ENCODE measurements at places on chromosomes 5 and 9.

DNA sequence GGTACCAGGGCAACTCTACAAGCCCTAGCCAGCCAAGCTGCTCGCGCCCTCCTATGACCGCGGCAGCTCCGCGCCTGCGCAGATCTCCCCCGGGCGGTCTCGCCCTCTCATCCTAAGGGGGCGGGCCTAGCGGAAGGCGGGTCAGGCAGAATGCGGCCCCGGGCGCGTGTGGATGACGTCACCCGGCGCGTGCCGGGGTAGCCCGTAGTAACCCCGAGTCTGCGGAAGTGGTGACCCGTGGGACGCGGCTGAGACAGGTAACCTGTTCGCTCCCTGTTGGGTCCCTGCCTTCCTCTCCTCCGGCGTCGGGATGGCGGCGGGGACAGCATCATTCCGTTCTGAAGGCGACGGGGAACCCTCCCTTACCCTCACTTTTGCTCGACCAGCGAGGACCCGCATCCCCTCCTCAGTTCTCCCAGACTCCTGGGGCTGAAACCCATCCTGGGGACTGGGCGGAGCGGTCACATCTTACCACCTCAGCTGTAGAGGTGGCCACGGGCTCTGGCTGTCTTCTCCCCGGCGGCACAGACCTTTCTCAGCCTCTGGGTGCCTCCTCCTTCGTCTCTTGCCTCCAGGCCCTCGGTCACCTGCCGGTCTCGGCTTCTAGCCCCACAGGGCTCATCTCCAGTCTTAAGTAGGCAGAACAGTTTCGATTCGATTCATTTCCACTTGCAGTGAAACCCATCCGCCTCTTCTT lies at the start of gene AOPEP:
Gene AOPEP, plus strand, starts transcription at position 205 of the 697 bp plus-strand sequence. CDS start 33,085 bp downstream, outside the sequence.
- peak; percentile 100 for DNase-seq

- DNase-seq = no peak
Measured at GRCh38 chr5:132763181-132764036, 13.6 kb downstream of the SEPTIN8 start.

DNA sequence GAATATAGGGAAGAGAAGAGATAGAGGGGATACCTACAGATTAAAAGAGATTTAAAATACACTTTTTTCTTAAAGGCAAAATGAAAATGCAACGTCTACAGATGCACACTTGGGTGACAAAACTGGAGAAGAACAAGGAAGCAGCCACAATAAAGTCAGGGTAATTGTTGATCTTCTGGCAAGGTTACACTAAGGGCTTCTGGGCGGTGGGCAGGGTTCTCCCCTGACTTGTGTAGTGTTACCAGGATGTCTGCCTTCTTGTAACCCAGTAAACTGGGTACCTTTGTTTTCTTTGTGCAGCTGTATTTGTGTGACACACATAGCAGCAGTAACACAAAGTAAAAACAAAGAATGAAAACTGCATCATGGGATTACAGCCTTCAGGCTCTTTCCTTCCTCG lies 37.8 kb downstream of the EPB41L4B start:
- DNase-seq = no peak

DNA sequence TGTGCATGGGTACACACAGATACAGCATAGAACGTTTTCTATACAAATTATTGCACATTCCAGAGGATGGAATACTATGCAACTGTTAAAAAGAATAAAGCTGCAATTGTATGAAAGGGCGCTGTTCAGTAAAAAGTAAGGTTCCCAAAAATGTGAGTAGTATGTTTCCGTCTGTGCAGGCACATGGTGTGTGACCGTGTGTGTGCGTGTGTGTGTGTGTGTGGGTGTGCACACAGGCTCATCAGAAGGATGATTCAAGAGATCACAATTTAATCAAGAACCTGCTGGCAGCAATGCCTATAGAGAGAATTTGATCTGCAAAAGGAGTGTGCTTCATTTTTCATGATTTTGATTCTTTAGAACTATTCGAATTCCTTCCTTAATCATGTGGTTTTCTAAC lies 76.3 kb downstream of the SEMA4D start:
- no peak for DNase-seq

- no peak for DNase-seq
Measured at GRCh38 chr9:134575103-134575900, 66.3 kb upstream of the COL5A1 start.

GRCh38 chr9:99128133-99128406 lies 23.2 kb downstream of the TGFBR1 start:
- no peak for DNase-seq

DNA sequence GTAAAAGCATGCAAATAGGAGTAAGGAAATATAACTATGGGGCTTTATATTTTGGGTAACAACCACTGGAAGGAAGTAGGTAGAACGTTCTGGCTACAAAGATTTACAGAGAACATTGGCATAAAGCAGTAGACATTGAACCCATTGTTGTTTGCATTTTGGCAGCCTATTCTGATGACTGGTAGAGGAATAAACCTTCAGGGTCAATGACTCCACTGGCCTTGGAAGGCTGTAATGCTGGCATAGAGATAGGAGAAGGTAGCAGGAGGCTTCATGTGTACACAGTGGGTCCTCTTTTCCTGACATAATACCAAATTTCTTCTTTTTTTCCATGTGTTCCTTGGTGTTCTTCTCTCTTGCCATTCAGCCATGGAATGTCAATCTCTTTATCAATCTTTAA lies 462.8 kb upstream of the ZNF462 start:
- DNase-seq = no peak

DNA sequence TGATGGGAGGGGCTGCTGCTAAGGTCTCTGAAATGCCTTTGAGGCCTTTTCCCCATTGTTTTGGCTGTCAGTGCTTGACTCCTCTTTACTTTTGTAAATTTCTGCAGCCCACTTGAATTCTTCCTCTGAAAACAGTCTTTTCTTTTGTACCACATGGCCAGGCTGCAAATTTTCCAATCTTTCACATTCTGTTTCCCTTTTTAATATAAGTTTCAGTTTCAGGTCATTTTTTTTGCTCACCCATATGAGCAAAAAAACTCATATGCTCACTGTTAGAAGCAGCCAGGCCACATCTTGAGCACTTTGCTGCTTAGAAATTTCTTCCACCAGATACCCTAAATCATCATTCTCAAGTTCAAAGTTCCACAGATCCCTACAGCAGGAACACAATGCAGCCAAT lies 234.6 kb upstream of the ADRA1B start:
- DNase-seq = no peak

DNA sequence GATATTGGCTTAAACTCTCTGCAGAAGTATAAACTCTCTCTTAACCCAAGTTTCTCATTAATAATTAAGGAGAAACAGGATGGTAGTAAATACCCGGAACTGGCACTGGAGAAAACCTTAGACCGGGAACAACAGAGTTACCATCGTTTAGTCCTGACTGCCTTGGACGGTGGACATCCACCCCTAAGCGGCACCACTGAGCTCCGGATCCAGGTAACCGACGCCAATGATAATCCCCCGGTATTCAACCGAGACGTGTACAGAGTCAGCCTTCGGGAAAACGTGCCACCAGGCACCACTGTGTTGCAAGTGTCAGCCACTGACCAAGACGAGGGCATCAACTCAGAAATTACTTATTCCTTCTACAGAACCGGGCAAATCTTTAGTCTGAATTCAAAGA lies 861 bp downstream of the PCDHGB5 start:
- DNase-seq = no peak

DNA sequence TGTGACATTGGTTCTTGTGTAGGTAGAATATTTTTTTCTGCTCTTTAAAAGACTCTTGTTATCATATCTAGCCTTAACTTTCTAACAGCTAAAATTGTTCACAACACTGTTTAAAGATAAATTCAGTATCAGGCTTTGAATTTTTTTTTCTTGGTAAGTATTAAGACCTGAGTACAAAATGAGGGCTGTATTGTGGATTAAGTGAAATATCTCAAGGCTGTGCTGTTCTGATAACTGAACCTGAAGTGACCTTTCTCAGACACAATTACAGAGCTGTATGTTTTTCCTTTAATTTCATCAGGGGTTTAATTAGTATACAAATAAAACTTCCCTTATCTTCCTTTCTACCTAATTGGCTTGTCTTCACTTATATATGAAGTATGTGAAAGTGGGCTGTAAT lies 290.5 kb downstream of the CCDC171 start:
- DNase-seq = no peak

- no peak for DNase-seq
Measured at GRCh38 chr5:142263346-142263745, 61.5 kb downstream of the SPRY4 start.

DNA sequence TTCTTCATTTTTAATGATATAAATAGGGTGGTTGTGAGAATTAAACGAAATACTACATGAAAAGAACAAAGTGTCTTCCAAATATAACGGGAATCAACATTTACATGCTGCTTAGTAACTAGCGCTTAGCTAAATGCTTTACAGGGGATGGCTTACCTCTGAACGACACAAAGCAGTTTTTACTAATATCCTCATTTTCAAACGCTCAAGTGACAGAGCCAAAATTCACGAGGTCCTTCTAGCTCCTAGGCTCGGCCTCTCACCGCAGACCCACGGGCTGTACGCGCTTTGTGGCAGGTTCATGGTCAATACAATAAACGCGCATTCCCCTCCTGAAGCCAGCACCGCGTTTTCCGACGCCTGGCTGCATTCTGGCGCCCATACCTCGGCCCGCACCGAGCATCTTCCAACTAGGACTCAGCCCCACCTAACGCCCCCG lies 442 bp downstream of the ZNF510 start:
- DNase-seq = no peak

GRCh38 chr5:41985945-41986695 lies 61.0 kb downstream of the FBXO4 start:
- no peak for DNase-seq

- no peak for DNase-seq
Measured at GRCh38 chr5:97172227-97172626, 10.8 kb downstream of the RIOK2 start.

GRCh38 chr5:173093606-173094005 lies 37.5 kb downstream of the CREBRF start:
- no peak for DNase-seq

- DNase-seq = no peak
Measured at GRCh38 chr5:139668064-139668880, 20.1 kb downstream of the CXXC5 start.

- DNase-seq = no peak
Measured at GRCh38 chr5:154494036-154494435, 16.0 kb upstream of the HAND1 start.

Measured in germinal center (tissue), 1 donor.